ENCODE measurements at places on chromosomes 5 and 9.

DNA sequence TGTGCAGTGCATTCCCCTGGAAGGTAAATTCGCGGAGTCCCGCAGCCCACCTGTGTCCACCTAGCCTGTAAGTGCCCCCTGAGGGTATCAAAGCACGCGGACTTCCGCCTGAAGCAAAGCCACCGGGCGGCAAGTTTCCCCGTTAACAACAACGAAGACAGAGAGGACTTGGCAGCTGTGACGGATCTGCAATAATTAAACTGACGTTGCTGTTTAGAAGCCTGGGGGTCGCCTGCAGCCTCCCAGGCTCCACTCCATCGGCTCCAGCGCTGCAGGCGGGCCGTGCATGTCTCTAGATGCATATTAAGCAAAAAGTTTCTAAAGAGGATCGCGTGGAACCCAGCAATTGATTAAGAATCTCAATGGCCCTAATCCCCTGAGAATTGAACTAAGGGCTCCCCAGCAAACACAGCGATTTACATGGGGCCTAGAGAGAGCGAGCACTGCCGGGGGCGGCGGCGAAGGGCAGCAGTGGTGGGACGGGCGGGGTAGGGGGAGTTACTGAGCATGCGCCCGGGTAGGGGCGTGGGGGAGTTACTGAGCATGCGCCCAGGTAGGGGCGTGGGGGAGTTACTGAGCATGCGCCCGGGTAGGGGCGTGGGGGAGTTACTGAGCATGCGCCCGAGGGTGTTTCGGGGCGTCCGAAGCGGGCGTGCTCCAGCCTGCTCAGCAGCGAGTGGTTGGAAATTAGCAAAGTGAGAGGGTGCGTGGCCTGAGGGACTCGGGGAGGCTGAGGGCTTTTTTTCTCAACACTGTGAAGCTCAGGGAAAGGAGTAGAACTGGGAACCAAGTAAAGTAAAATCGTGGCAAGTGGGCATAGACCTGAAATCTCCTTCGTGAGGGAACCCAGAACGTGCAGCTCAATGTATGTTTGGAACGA, 255.2 kb downstream of the DOCK8 start:
- DNase-seq, result peak; percentile 92

GRCh38 chr5:37492778-37493555, 113.8 kb downstream of the WDR70 start:
- DNase-seq, result no peak

DNA sequence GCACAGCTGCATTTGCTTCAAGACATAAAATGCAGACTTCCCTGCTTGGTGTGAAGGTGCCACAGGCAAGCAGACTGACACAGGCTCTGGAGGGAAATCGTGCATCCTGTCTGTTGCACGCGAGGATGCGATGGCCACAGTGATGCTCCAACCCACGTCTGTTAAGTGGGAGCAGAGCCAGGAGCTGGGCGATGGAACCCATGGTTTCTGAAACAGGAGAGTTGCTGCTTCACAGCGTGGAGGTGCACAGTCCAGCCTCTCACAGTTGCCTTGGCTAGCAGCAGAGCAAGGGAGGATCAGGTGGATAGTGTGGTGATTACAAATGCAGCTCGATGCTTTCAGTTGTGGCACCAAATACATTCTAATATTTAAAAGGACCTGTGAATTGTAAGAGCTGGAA, 108.8 kb downstream of the TENT4A start:
- no peak for DNase-seq

- DNase-seq, result no peak
Observed at GRCh38 chr5:89723907-89724306, 685.6 kb downstream of the CETN3 start.

- DNase-seq, result no peak
Observed at GRCh38 chr9:121732886-121733285, 81.5 kb downstream of the DAB2IP start.

- no peak for DNase-seq
Observed at GRCh38 chr9:122100756-122101155, 7.6 kb upstream of the TTLL11 start.

DNA sequence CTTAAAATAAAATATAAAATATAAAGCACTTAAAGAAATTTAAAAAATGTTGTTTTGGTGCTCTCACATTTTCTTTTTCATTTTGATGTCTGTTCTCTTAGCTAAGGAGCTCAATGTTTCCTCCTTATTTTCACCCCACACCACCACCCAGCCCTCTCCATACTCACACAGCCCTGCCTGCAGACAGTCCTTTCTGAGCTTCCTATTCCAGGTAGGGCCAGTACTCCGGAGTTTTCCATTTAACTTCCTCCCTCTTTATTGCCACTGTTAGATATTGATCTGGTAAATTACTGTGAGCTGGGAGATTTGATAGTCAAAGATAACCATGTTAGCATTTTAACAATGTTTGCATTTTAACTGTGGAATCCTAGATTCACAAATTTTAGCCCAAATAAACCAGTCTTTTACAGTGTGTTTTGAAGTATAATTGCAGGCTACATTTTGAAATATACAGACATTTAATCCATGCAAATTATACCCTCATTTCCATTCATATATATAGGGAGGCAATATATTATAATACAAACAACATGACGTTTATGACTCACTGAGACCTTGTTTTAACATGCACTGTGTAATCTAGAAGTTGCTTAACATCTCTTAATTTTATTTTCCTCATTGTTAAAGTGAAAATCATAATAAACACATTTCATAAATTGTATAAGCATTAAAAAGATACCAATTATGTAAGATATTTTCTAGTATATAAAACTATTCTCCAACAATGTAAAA, 927.1 kb downstream of the NR2F1-AS1 start:
- no peak for DNase-seq

- DNase-seq, result no peak
Observed at GRCh38 chr9:72497447-72498046, 23.9 kb upstream of the TMC1 start.

DNA sequence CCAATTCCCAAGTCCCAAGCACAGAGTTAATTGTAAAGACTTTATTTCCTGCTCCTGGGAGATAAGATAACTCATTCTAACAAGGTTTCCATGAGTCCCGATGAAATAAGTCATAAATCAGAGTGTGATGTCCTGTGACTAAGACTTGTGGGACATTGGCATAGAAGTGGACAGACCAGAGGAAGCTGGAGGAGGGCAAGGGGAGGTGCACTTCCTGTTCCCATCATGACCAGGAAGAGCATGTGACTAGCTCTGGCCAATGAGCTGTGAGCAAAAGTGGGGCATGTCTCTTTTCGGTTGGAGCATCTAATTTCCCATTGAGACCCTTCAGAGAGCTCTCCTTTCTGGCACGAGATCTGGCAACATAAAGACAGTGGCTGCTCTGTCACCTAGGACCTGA, 100.4 kb downstream of the ZNF354C start:
- no peak for DNase-seq

DNA sequence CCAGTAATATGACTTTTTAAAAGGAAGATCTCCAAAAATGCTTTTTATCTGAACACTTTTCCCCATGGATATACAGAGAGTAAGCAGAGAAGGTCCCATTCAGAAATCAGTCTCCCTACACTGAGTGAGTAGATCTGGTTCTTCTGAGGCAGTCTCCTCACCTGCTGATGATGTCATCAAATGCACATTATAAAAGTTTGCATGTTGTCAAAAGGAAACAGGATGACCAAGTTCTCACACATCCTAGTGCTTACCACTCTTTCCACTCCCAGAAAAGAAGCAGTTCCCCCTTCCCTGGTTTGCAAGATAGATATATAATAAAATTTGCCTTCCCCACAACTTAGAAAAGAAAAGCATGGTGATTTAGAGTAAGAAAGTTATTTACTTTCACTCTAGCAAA, 180.5 kb downstream of the RAB3C start:
- no peak for DNase-seq

DNA sequence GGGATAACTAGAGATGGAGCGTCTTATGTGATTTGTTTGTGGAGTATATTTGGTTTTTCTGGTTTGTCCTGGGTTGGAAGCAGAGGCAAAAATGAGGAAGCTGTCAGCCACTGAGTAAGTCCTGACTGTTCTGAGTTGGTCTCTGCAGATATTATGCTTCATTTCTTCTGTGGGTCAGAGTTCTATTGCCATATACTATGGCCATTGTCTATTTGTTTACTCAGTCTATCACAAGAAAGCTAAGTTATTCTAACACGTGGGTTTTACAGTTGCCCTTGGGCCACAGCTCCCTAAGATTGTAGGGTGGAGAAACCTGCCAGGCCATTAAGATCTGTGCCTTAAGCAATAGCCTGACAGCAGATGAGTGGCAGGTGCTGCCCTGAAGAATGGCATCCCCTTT, 3.0 kb upstream of the CTSV start:
- DNase-seq, result no peak

DNA sequence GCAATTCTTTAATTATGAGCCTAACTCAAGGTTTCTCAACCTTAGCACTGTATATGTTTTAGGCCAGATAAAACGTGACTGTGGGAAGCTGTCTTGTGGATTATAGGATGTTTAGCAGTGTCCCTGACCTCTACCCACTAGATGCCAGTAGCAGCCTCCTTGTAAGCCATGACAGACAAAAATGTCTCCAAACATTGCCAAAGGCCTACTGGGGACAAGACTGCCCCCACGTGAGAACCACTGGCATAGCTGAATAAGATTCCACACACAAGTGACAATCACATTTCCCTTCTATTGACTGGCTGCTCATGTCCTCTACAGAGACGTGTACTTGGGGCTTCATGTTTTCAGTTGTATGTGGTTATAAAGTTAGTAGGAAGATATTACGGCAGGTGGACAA, 55.4 kb downstream of the GOLM1 start:
- no peak for DNase-seq

GRCh38 chr5:72455476-72455875, 51.7 kb downstream of the ZNF366 start:
- DNase-seq, result no peak

DNA sequence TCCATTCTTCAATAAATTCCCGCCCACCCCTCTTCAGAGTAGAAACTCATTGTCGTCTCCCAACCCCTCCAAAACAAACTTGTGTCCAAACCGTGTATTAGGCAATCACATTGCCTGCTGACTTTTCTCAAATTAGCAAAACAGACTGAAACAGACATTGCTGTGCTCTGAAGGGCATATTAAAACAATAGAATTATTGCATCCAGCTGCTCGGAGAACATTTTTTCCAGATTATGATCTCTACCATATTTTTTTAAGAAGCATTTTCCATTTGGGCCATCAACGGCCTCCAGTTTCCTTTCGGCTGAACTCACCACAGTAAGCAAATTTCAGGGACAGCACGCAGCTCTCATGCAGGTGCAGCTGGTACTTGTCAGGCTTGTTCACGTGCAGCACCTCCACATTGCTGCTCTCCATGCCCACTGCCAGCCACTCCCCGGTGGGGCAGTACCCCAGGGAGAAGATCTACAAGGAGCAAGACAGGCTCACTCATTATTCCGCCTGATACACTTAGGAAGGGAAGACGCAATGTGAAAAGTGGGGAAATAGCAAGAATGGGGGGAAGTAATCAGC, 104.1 kb downstream of the TLE1 start:
- DNase-seq, result no peak

GRCh38 chr5:16701134-16702099, 84.6 kb upstream of the RETREG1 start:
- DNase-seq, result no peak

- peak; percentile 66 for DNase-seq
Observed at GRCh38 chr5:134465816-134466240, 54.1 kb upstream of the CDKN2AIPNL start.

DNA sequence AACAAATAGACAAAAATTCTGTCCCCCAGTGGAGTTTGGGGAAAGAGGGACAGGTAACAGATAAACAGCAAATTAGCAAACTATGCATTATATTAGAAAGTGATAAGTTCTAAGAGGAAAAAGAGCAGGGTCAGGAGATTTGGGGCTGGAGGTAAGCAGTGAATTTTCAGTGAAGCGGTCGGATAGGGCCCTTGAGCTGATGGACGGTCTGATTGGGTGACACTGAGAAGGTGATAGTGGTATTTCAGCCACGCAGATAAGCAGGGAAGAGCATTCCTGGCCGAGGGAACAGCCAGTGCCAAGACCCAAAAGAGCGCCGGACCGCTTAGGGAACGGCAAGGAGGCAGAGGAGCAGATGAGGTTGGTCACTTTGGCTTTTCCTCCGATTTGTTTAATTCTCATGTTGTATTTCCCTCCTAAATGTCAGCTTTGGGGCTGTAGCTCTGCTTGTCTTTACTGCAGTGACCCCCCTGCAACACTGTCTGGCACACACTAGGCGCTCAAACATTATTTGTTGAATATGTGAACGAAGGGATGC, 1.1 kb upstream of the PTPN3 start:
- no peak for DNase-seq

GRCh38 chr9:16484180-16484579, 386.3 kb downstream of the BNC2 start:
- no peak for DNase-seq

DNA sequence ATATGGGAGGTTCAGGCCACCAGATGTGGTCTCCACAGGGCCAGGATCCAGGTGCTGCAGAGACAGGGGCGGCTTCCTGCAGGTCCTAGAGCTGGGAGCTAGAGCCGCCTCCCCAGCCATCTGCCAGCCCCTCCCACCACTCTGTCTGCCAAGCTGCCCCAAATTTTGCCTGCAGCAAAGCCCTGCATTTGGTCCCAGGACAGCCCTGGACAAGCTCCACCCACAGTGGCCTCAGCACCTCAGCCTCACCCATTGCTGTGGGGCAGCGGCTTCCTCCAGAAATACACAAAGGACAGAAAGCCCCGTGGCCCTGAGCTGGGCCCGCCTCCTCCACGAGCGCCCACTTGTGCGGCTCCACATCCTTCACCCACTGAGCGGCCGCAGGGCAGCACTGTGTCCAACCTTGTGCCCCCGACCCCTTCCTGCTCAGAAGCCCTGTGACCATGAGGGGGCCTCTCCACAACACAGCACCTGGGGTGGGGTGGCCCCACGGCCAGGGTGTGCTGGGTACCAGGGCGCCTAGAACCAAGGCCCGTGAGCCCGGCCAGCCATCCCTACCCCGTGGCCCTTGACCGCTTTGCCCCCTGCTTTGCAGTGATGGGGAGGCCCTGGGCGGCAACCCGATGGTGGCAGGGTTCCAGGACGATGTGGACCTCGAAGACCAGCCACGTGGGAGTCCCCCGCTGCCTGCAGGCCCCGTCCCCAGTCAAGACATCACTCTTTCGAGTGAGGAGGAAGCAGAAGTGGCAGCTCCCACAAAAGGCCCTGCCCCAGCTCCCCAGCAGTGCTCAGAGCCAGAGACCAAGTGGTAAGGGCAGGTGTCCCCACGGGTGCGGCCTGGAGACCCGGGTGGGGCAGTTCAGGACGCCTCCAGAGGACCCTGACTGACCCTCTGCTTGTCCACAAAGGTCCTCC, 3.7 kb upstream of the AJM1 start:
- no peak for DNase-seq

GRCh38 chr5:119393201-119393691, 37.4 kb downstream of the TNFAIP8 start:
- DNase-seq, result no peak

GRCh38 chr9:107922260-107922659, 432.7 kb upstream of the KLF4 start:
- DNase-seq, result no peak

All from CD4-positive, alpha-beta T cell treated with Interleukin-1 beta for 1 hour (primary cell).